ENCODE measurements at places on chromosomes 1 and 21. TPM values are rescaled to one million over a fixed set of nuclear protein-coding genes. Genes with fewer than 3 reads are reported as not detected.

Gene ASH1L
- total RNA-seq = 97.8 TPM

Gene NBPF10
- total RNA-seq = 4.4 TPM

Gene PTPRC
- total RNA-seq = 946 TPM

Gene LDLRAD1
- total RNA-seq = not detected

Gene LCE5A
- total RNA-seq = not detected

Gene GNAT2
- total RNA-seq = not detected

Gene ACBD6
- total RNA-seq = 25.1 TPM

Gene WNT2B
- 1.2 TPM for total RNA-seq

Gene CLEC20A
- total RNA-seq = not detected

Gene KHDC4
- total RNA-seq = 60.1 TPM

Gene DNASE2B
- not detected for total RNA-seq

Gene ANXA9
- total RNA-seq = not detected

Gene TEDDM1
- not detected for total RNA-seq

Gene SELENBP1
- not detected for total RNA-seq

Gene KCNE1
- total RNA-seq = 0.49 TPM

Gene CELSR2
- 2.5 TPM for total RNA-seq

Gene CYP4Z1
- total RNA-seq = not detected

Gene PCSK9
- not detected for total RNA-seq
